ENCODE measurements at places on chromosomes 13 and 19.

- H3K27me3 ChIP-seq: no peaks in the 10 kb centered on the region
- no peak for DNase-seq
Measured at GRCh38 chr19:6358003-6358402, 3.3 kb upstream of the CLPP start.

GRCh38 chr19:8123683-8124082, 25.7 kb downstream of the FBN3 start:
- no peaks in the 10 kb centered on the region for H3K4me1 ChIP-seq
- H3K36me3 ChIP-seq: no peaks in the 10 kb centered on the region
- no peak for DNase-seq
- no peaks in the 10 kb centered on the region for H3K27me3 ChIP-seq
- no peak overlapping the region for H3K4me3 ChIP-seq

DNA sequence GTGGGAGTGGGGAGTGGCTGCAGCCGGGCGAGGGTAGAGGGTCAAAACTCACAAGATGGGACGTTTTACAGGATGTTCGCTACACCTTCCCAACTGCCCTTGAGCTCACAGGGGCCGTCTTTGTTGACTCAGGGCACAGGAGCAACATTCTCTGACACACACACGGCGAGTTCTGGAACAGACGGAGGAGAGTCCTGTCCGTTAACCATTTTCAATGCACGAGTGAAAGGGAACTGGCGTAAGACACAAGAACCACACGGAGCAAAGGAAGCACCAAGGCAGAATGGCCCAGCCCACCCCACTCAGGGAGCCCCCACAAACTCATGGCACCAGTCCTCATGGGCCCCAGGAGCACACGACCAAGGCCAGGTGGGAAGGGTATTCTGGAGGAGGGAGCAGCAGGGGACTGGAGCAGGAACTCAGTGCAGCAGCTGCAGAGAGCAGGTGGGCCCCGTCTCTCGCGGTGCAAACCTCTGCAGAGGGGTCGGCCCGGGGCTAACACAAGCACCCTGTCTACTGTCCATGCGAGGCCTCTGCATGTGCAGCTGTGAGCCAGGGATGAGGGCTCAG, 37.9 kb upstream of the ISYNA1 start:
- H3K36me3 ChIP-seq: peaks cover 11% of the 10 kb centered on the region
- no peaks in the 10 kb centered on the region for H3K4me1 ChIP-seq
- peak overlapping the region; percentile 91 for H3K27ac ChIP-seq
- no peak for DNase-seq

DNA sequence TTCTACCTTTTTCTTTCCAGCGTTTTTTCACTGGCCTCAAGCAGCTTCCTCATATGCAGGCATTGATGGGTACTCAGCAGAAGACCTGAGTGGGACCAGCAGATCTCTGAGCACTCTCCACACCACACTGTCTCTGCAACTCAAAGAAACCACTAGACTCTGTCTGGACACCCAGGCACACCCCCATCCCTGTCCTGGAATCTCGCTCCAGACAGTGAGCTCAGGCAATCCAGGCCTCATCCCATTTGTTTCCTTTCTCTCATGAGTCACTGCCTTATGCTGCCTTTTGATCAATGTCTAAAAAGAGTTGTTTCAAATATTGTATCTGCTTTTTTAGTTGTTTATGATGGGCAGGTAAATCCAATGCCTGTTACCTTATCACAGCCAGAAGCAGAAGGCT, 19.7 kb upstream of the POP4 start:
- no peaks in the 10 kb centered on the region for H3K36me3 ChIP-seq
- H3K27me3 ChIP-seq: no peaks in the 10 kb centered on the region
- no peak overlapping the region for H3K4me3 ChIP-seq
- H3K27ac ChIP-seq: no peak overlapping the region

DNA sequence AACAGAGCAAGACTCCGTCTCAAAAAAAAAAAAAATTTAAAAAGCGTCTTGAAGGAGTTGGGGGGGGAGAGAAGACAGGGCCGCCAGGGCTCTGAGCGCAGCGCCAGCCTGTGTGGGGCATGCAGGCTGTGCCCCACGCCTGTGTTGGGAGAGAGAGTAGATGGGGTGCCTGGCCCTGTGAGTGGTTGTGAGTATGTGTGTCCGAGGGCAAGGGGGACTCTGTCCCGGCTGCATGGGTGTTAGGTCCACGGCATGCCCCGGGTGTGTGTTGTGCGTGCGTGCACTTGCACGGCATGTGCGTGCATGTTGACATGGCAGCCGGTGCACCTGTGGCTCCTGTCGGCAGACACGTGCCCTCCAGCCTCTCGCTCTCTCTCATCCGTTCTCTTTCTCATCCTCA, 3.4 kb downstream of the MAP2K7 start:
- no peaks in the 10 kb centered on the region for H3K27me3 ChIP-seq
- no peak overlapping the region for H3K27ac ChIP-seq
- peaks cover 55% of the 10 kb centered on the region for H3K4me1 ChIP-seq
- peaks cover 21% of the 10 kb centered on the region for H3K36me3 ChIP-seq

DNA sequence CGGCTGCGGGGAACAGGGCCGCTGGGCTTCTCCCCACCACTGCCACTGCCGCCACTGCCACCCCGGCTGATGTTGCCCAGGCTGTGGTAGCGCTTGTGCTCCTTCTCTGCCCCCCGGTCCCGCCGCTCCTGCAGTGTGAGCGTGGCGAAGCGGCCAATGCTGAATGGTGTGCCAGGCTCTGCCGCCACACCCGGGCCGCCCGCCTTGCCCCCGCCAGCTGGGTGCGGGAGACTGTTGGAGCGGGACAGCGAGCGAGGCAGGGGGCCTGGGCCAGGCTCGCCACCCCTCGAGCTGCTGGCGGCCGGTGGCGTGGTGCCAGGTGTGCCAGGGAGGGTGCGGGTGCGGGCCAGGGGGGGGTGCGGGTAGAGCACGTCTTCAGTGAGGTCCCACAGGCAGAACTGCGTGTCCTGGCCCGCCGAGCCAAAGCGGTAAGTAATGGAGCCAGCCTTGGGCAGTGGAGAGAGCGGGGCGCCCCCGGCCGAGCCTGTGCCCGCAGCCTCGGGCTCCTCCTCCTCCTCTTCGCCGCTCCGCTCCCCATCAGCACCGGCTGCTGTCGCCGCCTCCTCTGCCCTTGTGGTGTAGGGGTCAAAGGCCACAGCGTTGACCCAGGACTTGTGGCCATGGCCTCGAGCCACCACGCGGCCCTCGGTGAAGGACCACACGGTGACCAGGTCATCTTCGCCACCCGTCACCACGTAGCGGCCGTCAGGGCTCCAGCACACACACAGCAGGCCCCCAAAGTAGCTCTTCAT, 3.7 kb upstream of the DMPK start:
- H3K27me3 ChIP-seq: peaks cover 5% of the 10 kb centered on the region
- H3K4me3 ChIP-seq: no peak overlapping the region
- H3K27ac ChIP-seq: no peak overlapping the region
- H3K36me3 ChIP-seq: peaks cover 24% of the 10 kb centered on the region
- DNase-seq: no peak

DNA sequence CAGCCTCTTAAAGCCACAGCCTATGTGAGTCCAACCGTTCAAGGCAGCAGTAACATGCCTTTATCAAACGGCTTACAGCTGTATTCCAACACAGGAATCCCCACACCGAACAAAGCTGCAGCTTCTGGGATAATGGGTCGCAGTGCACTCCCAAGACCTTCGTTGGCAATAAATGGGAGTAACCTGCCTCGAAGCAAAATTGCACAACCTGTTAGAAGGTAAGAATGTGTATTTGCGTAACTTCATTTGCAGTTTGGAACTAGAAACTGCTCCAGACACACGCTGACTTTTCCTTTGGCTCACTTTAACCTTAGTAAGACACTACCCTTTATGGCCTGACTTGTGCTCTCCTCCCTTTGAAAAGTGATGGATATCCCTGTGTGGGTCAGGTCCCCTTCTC, 63.4 kb downstream of the SLAIN1 start:
- no peak for DNase-seq
- no peaks in the 10 kb centered on the region for H3K4me1 ChIP-seq
- H3K4me3 ChIP-seq: no peak overlapping the region
- H3K36me3 ChIP-seq: peaks cover 31% of the 10 kb centered on the region

- DNase-seq: no peak
- no peak overlapping the region for H3K27ac ChIP-seq
- H3K27me3 ChIP-seq: no peaks in the 10 kb centered on the region
- H3K36me3 ChIP-seq: no peaks in the 10 kb centered on the region
- H3K4me1 ChIP-seq: no peaks in the 10 kb centered on the region
Measured at GRCh38 chr13:45690636-45691035, 11.5 kb upstream of the CBY2 start.

GRCh38 chr19:12052091-12052496, 667 bp downstream of the ZNF878 start:
- H3K27me3 ChIP-seq: peaks cover 19% of the 10 kb centered on the region
- peak overlapping the region; percentile 63 for H3K4me3 ChIP-seq
- peaks cover 15% of the 10 kb centered on the region for H3K4me1 ChIP-seq
- no peak overlapping the region for H3K27ac ChIP-seq
- no peaks in the 10 kb centered on the region for H3K36me3 ChIP-seq

GRCh38 chr19:4060621-4061177, 6.0 kb downstream of the ZBTB7A start:
- peaks cover 27% of the 10 kb centered on the region for H3K36me3 ChIP-seq
- no peak overlapping the region for H3K4me3 ChIP-seq
- no peak for DNase-seq
- no peaks in the 10 kb centered on the region for H3K4me1 ChIP-seq
- no peaks in the 10 kb centered on the region for H3K27me3 ChIP-seq
- H3K27ac ChIP-seq: peak overlapping the region; percentile 92

DNA sequence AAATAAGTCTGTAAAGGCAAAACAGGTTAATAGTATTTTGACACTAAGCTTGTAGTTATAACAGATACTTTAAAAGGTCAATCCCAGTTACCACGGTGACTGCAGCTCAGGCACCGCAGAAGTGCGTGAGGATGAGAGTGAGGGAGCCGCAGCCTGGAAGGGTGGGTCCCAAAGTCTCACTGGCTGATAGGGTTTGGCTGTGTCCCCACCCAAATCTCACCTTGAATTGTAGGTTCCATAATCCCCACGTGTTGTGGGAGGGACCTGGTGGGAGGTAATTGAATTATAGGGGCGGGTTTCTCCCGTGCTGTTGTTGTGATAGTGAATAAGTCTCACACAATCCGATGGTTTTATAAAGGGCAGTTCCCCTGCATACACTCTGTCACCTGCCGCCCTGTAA, 40.0 kb upstream of the GAS6 start:
- H3K27me3 ChIP-seq: no peaks in the 10 kb centered on the region
- no peak overlapping the region for H3K27ac ChIP-seq
- H3K36me3 ChIP-seq: no peaks in the 10 kb centered on the region
- no peak for DNase-seq
- H3K4me3 ChIP-seq: no peak overlapping the region

DNA sequence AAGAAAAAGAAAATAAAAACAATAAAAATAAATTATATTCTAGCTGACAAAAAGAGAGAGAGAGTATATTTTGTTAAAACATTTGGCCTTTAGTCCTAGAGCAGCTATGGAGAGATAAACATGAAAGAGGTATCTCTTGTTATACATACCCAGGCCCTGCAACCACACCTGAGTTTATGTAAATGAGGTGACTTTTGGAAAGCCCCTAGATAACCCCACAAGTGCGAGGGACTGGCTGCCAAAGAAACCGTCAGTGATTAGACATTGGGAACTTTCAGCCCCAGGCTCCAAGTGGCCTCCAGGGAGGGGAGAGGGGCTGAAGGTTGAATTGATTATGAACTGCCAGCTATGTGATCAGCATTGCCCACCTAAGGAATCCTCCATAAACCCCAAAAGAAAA, 2.1 kb upstream of the NLRP7 start:
- no peak for DNase-seq
- H3K4me3 ChIP-seq: no peak overlapping the region
- no peaks in the 10 kb centered on the region for H3K4me1 ChIP-seq
- H3K27ac ChIP-seq: no peak overlapping the region

DNA sequence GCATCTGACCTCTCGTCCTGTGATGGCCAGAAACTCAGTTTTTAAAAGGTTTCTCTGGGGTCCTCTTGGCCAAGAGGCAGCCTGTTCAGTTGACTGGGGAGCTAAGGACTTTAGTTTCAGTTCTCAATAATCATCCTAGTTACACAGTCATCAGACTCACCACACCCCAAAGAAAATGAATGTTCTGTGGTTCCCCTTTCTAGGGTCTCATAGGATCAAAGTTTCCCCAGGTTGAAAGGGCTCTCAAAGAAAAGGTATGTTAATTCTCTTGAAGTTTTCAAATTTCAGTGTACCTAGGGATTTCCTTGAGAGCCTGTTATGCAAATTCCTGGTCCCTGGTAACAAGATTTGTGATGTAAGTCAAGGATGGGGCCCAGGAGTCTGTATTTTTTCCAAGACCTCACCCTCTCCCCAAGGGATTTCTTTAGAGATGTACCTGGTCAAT, 94.9 kb downstream of the FAM216B start:
- H3K4me1 ChIP-seq: no peaks in the 10 kb centered on the region
- H3K27me3 ChIP-seq: no peaks in the 10 kb centered on the region
- no peak overlapping the region for H3K27ac ChIP-seq
- no peak for DNase-seq

GRCh38 chr19:41796901-41797300, 514 bp downstream of the CEACAM3 start:
- no peaks in the 10 kb centered on the region for H3K36me3 ChIP-seq
- DNase-seq: no peak
- no peak overlapping the region for H3K4me3 ChIP-seq
- H3K27ac ChIP-seq: no peak overlapping the region

DNA sequence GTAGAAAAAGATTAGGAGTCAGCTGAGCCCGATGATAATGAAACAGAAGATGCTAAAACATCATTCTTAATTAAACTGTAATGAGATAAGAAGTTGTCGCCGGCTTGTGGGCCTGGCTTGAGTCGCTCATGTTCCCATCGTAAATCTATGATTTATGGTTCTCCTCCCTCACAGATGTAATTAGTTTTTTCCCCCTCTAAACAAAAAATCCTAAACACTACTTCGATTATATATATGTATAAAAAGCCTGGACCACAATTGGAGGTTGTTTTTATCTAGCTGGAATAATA, 151.3 kb downstream of the PTPRS start:
- no peaks in the 10 kb centered on the region for H3K27me3 ChIP-seq
- no peaks in the 10 kb centered on the region for H3K36me3 ChIP-seq
- no peaks in the 10 kb centered on the region for H3K4me1 ChIP-seq
- DNase-seq: no peak
- no peak overlapping the region for H3K27ac ChIP-seq
- no peak overlapping the region for H3K4me3 ChIP-seq

- H3K4me1 ChIP-seq: peaks cover 42% of the 10 kb centered on the region
- H3K27me3 ChIP-seq: peaks cover 7% of the 10 kb centered on the region
- no peak overlapping the region for H3K27ac ChIP-seq
- no peaks in the 10 kb centered on the region for H3K36me3 ChIP-seq
- peak overlapping the region; percentile 69 for H3K4me3 ChIP-seq
Measured at GRCh38 chr19:55082020-55082851, 6.6 kb downstream of the EPS8L1 start.

GRCh38 chr19:30566681-30567420, 194.7 kb downstream of the ZNF536 start:
- no peak for DNase-seq
- H3K4me1 ChIP-seq: no peaks in the 10 kb centered on the region
- H3K27me3 ChIP-seq: no peaks in the 10 kb centered on the region
- H3K4me3 ChIP-seq: no peak overlapping the region

DNA sequence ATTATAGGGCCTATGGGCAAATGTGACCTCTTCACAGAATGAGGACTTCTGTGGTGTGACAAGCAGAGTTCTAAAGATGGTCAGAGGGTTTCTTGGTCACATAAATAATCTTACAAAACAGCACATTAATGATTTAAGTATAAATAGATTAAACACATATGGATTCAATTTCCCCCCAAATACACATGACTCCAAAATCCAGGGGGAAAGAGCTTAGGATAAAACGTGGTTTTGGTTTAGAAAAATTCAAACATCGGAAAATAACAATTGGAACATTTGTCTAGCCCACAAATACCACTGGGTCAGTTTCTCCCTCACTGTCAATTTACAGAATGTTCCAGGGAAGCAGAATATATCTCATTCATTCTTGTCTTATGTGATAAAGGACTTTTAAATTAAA, 283.1 kb downstream of the COG6 start:
- H3K4me3 ChIP-seq: no peak overlapping the region
- DNase-seq: no peak
- peaks cover 3% of the 10 kb centered on the region for H3K4me1 ChIP-seq
- H3K36me3 ChIP-seq: no peaks in the 10 kb centered on the region

Measured in T-cell (primary cell).